CD4-positive, alpha-beta T cell treated with Interleukin-17A for 1 hour (primary cell): ENCODE measurements at places on chromosomes 1 and 21.

GRCh38 chr1:79903321-79903720 lies 896.8 kb upstream of the ADGRL4 start:
- DNase-seq: no peak

DNA sequence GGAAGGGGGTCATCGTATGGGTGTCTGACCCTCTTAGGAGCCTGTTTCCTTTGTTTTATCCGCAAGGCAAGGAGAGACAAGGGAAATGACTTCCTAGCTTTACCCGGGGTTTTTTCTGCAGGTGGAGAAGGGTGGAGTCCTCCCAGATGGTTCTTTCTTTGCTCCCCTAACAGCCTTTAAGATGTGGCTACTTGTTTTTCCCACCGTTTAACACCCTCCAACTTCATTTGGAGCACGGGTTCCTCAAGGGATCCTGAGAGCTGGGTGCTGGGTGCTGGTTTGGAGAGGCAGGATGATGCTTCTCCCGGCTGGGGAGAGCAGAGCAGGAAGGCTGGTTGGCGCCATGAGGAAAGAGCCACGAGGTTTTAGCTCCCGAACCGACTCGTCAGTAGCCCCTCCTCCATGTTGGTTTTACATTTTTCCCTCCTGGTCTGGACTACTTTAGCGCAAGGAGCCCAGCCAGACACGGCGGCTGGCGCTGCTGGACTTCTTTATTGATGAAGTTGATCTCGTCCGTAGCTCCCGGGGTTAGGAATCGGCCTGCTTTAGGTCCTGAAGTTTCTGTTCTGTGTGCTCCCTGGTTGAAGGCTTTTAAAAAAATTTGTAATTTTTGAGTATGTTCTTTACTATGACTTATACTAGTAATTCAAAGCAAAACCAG lies 1.4 kb downstream of the UCK2 start:
- DNase-seq: no peak

- no peak for DNase-seq
These were observed 43.7 kb downstream of the FMO3 start for GRCh38 chr1:171134204-171134923.

DNA sequence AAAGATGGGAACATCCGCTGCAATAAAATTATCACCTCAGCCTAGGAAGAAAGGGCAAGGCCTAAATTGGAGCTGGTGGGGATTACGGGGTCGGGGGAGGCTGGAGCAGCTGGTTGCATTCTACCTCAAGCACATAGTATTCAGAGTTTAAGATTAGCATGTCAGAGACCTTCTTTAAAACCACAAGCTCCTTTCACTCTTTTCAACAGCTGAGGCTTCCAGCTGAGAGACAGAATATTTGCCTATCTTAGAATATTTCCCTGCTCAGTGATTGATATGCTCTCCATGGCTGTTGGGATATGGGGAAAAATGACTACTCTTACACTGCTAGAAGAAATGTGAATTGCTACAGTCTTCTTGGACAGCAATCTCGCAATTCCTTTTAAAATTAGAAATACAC lies 248.6 kb downstream of the TBX15 start:
- no peak for DNase-seq

- DNase-seq: no peak
These were observed 43.0 kb upstream of the RGL1 start for GRCh38 chr1:183761871-183762270.
